Aorta (tissue), 5 donors: ENCODE measurements at places on chromosomes 16 and 17. TPM values are rescaled to one million over a fixed set of nuclear protein-coding genes. Genes with fewer than 3 reads are reported as not detected.

- no peak overlapping the region for H3K27ac ChIP-seq
- no peak overlapping the region for H3K4me3 ChIP-seq
- no peaks in the 10 kb centered on the region for H3K4me1 ChIP-seq
- H3K36me3 ChIP-seq = no peaks in the 10 kb centered on the region
- H3K27me3 ChIP-seq = no peaks in the 10 kb centered on the region
- no peak for DNase-seq
Observed at GRCh38 chr17:75920045-75920560, 15.4 kb upstream of the MRPL38 start.

HSBP1 gene
- 71.0 TPM for total RNA-seq

ODAD4 gene
- 0.81 TPM for total RNA-seq

HBM gene
- total RNA-seq = 3.1 TPM

DNA sequence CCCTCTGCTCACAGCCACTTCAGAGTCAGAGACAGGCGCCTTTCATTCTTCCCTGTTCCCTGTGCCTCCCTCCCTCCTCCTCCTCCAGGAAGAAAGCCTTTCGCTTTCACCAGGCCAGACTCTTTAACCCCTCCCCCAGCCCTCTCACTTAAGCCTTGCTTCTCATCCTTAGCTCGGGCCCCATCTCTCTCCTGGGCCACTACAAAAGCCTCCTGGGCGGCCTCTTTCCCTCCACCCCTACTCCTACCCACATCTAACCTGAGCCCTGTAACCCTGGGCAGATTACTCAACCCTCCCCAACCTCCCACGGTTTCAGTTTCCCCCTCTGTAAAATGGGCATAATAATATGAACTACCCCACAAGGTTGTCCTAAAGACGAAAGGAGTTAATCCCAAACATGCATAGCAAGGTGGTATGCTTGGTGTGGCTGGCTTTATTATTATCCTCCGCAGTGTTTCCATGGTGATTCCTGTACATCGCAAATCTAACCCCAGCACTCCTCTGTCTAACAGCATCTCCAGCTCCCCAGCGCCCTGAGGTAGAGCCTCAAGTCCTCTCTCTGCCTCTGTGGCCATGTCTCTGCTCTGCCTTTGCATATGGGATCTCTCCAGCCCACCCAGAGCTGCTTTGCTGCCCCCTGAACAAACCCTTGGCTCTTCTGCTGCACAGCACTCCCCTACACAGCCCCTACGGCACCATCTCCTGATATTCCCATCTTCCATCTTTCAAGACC is 17.7 kb downstream of the PIMREG start:
- H3K27me3 ChIP-seq = no peaks in the 10 kb centered on the region
- no peak overlapping the region for H3K27ac ChIP-seq
- DNase-seq = peak; percentile 16
- no peaks in the 10 kb centered on the region for H3K36me3 ChIP-seq

- H3K36me3 ChIP-seq = no peaks in the 10 kb centered on the region
- H3K4me3 ChIP-seq = no peak overlapping the region
- no peaks in the 10 kb centered on the region for H3K27me3 ChIP-seq
- H3K27ac ChIP-seq = no peak overlapping the region
Observed at GRCh38 chr17:58184308-58184985, 8.1 kb upstream of the EPX start.

GRCh38 chr16:65947951-65948350 is 418.5 kb upstream of the CDH5 start:
- H3K4me3 ChIP-seq = no peak overlapping the region
- H3K27ac ChIP-seq = no peak overlapping the region
- no peaks in the 10 kb centered on the region for H3K4me1 ChIP-seq
- H3K36me3 ChIP-seq = no peaks in the 10 kb centered on the region
- no peak for DNase-seq

DNA sequence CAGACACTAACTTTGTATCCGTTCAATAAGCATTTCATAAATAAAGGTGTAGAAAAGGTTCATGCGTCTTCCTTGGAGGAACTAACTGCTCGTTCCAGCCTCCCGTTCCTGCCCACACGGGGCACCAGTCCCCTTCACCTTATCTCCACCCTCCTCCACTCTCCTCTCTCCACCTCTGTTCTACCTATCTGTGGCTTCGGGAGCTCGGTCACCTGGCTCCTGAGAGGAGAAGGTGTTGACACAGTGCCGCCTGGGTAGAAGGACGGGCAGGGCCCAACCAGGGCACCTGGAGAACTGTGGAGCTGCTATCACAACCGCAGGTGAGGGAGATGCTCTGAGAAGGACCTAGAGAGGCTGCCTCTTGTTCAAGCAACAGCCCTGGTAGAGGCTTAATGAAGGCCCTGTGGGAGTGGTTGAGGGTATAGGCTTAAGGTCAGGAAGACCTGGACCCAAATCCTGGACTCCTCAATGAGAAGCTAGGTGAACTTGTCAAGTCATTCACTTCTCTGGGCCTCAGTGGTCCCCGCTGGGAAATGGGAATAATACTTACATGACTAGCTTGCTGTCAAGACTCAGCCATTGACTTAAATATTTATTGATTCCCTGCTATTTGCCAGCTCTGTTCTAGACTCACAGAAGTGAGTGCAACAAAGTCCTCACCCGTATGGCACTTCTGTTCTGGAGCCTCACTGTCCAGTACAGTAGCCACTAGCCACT is 9.6 kb upstream of the MINK1 start:
- DNase-seq = no peak
- H3K27me3 ChIP-seq = no peaks in the 10 kb centered on the region
- no peak overlapping the region for H3K4me3 ChIP-seq

DNA sequence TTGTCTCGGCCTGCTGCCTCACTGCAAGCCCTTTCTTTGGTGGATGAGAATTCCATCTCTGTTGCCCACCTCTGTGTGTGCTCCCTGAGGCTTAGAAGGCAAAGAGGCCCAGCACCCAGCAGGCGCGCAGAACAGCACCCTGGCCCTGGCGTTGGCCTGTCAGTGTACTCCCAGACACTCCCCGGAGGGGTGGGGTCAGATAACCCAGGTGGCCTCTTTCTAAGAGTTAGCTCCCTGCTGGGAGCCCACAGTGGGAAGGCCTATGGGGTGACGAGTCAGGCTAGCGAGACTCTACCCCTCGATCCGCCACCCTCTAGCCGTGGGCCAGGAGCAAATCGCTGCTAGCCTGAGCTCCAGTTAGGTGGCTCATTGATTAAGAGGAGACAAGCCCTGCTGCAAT is 38.1 kb downstream of the SRL start:
- DNase-seq = no peak
- H3K27ac ChIP-seq = no peak overlapping the region
- H3K4me1 ChIP-seq = no peaks in the 10 kb centered on the region

DNA sequence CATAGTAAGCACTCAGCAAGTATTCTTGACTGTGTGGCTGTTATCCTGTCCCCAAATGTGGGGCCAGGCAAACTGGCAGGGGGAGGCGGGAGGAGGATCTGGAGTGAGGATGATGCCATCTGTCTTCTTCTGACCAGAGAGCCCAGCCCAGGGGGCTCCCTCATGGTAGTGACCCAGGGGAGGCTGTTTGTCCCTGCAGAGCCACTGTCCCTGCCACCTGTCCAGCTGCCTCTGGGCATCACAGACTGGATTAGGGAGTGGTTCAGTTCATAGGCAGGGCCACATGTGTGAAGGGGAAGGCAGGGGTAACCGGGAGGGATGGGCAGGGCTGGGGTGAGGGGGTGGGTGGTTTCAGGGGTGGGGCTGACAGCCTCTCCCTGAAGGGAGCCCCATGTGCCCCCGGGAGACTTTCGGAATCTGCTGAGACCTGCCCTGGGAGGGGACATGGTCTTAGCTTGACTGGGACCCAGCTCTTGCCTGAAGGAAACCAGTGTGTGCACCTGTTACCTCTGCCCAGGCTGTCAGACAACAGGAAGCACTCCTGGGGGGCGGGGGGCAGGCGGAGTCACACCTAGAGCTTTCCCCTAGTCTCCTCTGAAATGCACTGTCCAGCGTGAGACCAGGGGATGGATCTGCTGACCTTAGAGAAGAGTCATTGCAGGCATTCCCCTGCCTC is 15.2 kb downstream of the ARHGAP23 start:
- H3K4me3 ChIP-seq = no peak overlapping the region
- peaks cover 2% of the 10 kb centered on the region for H3K4me1 ChIP-seq
- H3K27ac ChIP-seq = no peak overlapping the region
- no peaks in the 10 kb centered on the region for H3K36me3 ChIP-seq

DNA sequence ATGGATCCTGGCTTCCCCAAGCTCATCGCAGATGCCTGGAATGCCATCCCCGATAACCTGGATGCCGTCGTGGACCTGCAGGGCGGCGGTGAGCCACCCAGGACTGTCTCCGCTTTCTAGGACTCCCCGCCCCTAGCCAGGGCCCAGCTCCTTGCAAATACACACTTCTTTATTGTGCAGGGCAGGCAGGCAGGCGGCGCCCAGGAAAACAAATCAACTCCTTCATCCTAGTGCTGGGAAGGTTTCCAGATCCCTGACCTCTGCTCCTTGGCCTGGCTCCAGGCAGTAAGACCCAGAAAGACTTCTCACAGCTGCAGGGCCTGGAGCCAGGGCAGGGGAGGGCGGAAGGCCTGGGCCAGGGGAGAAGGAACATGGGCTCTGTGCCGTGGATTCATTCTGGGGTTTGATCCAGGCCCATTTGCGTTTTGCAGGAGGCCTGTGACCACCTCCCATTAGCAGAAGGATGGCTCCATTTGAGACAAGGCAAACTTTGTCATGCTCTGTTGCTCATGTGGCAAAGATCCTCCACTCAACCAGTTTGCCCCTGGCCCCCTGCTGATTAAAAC is 6.0 kb upstream of the LPCAT2 start:
- no peaks in the 10 kb centered on the region for H3K27me3 ChIP-seq
- H3K4me3 ChIP-seq = no peak overlapping the region
- peak; percentile 87 for DNase-seq
- peaks cover 4% of the 10 kb centered on the region for H3K36me3 ChIP-seq

TOX3 gene
- total RNA-seq = not detected

DNA sequence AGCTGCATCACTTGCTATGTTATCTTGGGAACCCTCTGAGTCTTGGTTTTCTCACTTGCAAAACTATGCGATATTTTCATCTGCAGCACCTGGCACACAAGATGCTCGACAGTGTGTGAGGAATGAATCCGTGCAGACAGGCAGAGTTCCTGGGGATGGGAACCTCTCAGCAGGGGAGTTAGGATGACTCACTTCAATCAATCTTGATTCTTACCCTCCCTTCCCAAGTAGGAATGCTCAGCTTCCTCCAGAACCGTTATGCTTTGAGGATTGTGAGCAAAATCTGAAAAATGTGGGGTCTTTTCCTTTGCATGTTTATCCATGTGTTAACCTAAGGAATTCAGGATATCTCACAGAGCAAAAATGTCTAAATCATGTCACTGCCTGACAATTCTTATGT is 68.9 kb upstream of the HNF1B start:
- no peaks in the 10 kb centered on the region for H3K27me3 ChIP-seq
- no peaks in the 10 kb centered on the region for H3K4me1 ChIP-seq
- H3K4me3 ChIP-seq = no peak overlapping the region
- no peak overlapping the region for H3K27ac ChIP-seq
- H3K36me3 ChIP-seq = no peaks in the 10 kb centered on the region
- no peak for DNase-seq

CCL4L2 gene
- 1.4 TPM for total RNA-seq

DNA sequence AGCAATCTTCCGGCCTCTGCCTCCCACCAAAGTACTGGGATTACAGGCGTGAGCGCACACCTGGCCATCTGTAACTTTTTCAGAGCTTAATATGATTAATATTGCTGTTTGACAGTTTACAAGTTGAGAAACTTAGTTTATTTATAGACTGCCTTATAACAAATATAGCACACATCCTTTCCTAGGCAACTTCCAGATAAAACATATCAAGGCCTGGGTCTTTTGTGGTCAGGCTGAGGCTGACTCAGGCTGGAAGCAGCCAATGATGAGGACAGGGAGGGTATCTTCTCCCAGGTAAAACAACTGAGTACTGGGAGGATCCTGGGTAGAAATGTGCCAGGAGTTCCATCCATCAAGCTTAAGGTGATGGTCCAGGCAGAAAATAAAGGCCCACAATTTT is 16.2 kb downstream of the LUC7L start:
- no peak overlapping the region for H3K4me3 ChIP-seq
- H3K27ac ChIP-seq = no peak overlapping the region
- peaks cover 6% of the 10 kb centered on the region for H3K36me3 ChIP-seq
- no peak for DNase-seq
- H3K4me1 ChIP-seq = no peaks in the 10 kb centered on the region

DNA sequence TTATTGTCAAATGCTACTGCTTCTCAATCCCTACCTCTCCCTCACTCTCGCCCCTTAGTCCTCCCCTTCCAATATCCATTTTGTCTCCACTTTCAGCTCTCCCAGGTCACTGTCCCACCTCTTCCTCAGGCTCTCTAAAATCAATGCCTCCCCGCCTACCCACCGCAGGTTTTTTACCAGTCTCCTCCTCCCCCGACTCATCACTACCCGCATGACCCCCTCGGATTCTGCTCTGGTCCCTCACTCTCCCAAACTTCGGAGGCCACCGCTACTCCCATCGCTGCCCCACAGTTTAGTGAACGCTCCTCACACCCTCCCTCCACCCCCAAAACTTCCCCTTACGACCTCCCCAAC is 513 bp downstream of the CRLF3 start:
- H3K36me3 ChIP-seq = no peaks in the 10 kb centered on the region
- no peaks in the 10 kb centered on the region for H3K4me1 ChIP-seq
- H3K4me3 ChIP-seq = peak overlapping the region; percentile 81
- H3K27me3 ChIP-seq = no peaks in the 10 kb centered on the region
- no peak for DNase-seq
- H3K27ac ChIP-seq = no peak overlapping the region

RASL10B gene
- total RNA-seq = 1.3 TPM

NPTX1 gene
- 1.6 TPM for total RNA-seq

GUCY2D gene
- total RNA-seq = not detected

DNA sequence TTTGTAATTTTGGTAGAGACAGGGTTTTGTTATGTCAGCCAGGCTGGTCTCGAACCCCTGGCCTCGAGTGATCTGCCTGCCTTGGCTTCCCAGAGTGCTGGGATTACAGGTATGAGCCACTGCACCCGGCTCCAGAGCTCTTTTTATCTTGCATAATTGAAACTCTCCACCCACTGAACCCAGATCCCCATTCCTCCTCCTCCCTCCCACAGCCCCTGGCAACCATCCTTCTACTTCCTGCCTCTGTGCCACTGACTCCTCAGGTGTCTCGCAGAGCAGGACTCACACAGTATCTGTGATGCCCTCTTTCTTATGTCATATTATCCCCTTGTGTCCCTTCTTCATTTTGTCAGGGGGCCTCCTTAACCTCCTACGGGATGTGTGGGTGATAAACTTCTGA is 340.7 kb downstream of the SLC39A11 start:
- H3K27ac ChIP-seq = no peak overlapping the region
- no peaks in the 10 kb centered on the region for H3K4me1 ChIP-seq
- no peak for DNase-seq
- no peak overlapping the region for H3K4me3 ChIP-seq
- H3K36me3 ChIP-seq = no peaks in the 10 kb centered on the region

DNA sequence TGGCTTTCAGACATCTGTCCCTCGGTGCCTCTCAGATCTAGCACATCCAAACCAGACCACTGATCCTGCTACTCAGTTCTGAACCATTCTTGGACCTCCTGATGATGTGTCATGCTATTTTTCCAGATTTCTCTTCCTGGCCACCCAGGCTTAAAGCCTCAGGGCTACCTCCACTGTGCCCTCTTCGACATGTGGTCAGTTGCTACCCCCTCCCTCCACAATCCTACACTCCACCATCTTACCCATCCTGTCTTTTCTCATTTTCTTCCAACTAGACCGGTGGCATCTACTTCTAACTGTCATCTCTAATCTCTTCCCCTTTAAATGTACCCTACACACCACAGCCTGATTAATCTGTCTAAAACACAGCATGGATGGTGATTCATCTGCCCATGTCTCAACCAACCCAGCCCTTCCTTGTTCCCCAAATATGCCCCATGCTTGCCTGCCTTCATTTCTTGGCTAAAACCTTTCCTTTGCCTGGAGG is 478.6 kb downstream of the SLC39A11 start:
- DNase-seq = no peak
- H3K27ac ChIP-seq = no peak overlapping the region
- no peaks in the 10 kb centered on the region for H3K27me3 ChIP-seq
- no peaks in the 10 kb centered on the region for H3K4me1 ChIP-seq

CWC25 gene
- total RNA-seq = 23.9 TPM

SRRM2 gene
- 716 TPM for total RNA-seq
